ENCODE measurements at places on chromosomes 3 and 15. TPM values are rescaled to one million over a fixed set of nuclear protein-coding genes. Genes with fewer than 3 reads are reported as not detected.

DNA sequence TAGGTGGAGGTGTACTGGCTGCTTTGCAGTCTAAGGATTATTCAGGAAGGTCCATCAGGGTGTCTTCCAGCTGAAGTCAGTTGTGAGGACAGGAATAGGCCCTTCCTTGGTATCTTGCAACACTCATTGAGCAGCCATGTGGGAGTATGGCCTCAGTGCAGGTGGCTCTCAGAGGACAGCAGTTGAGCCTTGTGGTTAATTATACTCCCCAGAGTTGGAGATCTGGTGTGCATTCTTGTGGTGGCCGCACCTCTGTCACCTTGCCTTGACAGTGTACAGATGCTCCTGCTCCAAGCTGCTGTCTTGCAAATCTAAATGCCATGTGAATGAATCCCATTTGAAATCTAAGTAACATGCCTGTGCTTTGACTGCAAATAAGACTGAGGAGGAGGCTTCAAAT lies 339.9 kb upstream of the BCHE start:
- DNase-seq: no peak

DNA sequence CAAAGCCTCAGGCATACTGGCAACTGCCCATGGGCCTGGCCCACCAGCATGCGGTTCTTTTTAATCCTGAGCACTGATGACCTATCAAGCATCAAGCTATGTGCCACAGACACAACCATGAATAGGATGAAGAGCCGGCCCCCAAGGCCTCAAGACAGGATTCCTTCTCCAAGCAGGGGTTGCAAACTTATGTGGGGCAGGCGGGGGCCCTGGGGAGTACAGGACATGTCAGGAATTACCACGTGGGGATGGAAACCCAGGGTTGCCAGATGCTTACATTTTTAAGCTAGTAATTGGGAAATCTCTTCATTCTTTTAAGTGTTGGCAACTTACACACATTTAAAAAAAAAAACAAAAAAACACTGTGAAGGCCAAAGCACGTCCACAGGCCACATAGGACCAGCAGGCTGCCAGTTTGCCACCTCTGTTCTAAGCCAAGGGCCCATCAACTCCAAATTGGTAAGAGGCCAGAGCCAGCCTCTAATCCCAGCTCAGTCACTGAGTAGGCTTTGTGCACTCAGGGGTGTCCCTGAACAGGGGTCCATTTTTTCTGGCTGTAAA lies 32.8 kb downstream of the BDH1 start:
- DNase-seq: no peak

GRCh38 chr3:159727506-159727905 lies 261.1 kb upstream of the IL12A start:
- no peak for DNase-seq

DNA sequence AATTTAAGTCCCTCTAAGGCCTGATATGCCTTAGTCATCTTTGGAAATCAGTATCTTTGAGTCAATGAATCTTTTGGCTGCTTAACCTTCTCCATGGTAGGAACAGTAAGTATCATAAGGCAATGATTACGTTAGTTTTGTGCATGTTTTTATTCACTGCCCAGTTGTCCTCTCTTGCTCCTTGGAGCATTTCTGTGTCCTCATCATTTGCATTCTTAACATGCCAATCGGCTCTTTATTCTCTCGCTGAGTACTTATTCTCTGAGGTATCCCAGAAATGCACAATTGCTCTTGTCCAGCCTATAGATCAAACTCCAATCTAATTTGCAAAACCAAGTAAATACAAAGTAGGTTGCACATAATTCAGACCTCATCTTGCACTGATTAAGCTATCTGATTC lies 405.0 kb upstream of the IL12A start:
- no peak for DNase-seq

- DNase-seq: no peak
Observed at GRCh38 chr3:147393943-147394883, 12.1 kb downstream of the ZIC4 start.

- DNase-seq: no peak
Observed at GRCh38 chr3:136651581-136651980, 100.6 kb downstream of the STAG1 start.

- no peak for DNase-seq
Observed at GRCh38 chr15:59828861-59829260, 139.7 kb upstream of the BNIP2 start.

The ST8SIA2 gene
- 6.8 TPM for total RNA-seq

- no peak for DNase-seq
Observed at GRCh38 chr3:54999159-54999558, 71.3 kb upstream of the LRTM1 start.

DNA sequence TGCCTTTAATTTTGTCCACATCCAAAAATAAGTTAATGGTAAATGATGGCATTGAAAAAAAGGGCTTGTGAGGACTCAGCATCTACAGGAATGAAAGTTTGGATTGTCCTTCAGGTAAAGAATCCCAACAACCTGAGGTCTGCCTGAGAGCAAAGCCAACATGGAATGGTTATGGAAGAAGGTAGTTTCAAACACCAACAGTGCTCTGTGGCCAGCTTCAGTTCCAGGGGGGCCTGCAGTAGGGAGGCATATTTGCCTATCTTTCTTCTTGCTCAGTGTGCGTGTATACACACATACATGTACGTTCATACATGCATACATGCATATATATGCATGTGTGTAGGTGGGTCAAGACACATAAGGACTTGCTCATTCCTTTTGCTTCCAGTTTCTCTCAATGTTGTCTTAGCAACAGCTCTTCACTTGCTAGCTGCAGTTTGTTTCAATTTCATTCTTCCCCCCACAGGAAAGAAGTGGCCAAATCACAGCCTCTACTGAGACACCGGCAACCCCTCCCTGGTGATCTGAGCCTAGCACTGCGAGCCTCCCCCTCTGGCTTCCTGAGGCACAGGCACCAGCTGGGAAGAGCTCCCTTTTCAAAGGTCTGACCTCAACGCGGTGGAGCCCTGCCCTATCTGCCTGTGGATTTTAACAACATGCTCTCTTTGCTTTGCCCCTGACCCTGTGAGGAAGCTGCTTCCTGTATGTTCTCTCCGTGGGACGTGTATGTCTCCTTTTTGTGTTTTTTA lies 146.2 kb downstream of the KLF13 start:
- DNase-seq: peak; percentile 46

Measured in heart left ventricle (tissue), 16 donors.